ENCODE measurements at places on chromosomes 3 and 15.

GRCh38 chr3:170154569-170155143 is 26.9 kb downstream of the PHC3 start:
- ATAC-seq, result no peak

- no peak for ATAC-seq
These were observed 322.2 kb upstream of the SATB1 start for GRCh38 chr3:18747383-18747782.

GRCh38 chr3:126474498-126475412 is 936 bp downstream of the ZXDC start:
- peak; percentile 1 for ATAC-seq

- no peak for ATAC-seq
These were observed 293.6 kb upstream of the MDFIC2 start for GRCh38 chr3:70606018-70606417.

GRCh38 chr3:5798809-5799208 is 611.3 kb downstream of the EDEM1 start:
- ATAC-seq, result no peak

- ATAC-seq, result no peak
These were observed 55.8 kb upstream of the OSTN start for GRCh38 chr3:191143224-191143623.

DNA sequence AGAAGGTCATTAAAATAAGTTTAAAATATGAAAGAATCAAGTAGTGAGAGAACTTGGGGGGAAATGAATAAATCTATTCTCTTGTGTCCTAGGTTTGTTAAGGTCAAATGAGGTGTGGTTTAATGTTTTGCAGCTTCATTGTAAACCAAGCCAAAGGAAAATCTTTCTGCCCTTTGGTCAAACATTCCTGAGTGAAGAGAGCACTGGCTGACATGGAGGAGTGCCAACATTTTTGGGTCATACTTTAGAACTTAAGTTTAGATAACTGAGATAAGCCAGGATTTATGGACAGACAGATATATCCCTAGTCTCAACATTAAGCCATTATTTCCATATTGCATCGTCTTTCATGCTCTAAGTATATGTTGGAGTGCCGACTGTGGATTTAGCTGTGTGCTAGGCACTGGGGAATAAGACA is 66.4 kb downstream of the PTPRG start:
- ATAC-seq, result no peak

DNA sequence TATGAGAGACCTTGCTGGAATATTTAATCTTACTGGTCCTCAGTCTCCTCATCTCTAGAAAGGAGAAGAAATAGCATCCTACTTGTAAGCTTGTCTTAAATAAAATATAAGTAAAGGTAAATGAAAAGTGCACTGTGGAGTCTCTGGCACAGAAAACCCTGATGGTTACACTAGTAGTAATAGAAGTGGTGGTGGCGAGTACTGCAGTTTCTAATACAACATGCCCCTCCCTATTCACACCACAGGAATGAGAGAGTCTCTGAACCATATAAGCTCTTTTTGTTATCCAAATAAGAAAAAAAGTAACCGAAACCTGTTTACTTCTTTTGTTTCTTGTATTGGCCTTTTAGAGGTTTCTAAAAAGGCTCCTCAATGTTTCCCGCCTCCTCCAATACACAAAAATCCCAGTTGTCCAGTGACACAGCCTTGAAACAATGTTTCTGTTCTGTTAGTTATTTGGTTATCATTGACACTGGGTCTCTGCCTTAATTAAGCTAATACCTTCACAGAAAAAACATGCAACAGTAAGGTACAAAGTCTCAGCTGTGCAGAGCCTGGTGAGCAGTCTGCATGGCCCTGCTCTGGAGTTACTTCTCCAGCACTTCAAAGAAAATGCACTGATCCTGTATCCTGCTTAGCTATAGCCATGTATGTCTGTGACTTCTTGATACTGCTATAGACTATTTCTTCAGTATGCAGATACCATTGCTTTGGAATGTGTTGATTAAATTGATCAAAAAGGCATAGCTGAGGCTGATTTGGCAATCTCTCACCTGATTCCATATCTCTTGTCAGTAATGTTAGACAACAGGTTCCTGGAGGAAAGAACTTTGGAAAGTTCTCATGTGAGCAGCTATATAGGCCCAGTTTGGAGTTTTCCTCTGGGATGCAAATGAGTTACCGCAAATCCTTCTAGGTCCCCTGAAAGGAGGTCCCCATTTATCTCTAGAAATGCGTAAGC is 315.6 kb upstream of the IL12A start:
- no peak for ATAC-seq

DNA sequence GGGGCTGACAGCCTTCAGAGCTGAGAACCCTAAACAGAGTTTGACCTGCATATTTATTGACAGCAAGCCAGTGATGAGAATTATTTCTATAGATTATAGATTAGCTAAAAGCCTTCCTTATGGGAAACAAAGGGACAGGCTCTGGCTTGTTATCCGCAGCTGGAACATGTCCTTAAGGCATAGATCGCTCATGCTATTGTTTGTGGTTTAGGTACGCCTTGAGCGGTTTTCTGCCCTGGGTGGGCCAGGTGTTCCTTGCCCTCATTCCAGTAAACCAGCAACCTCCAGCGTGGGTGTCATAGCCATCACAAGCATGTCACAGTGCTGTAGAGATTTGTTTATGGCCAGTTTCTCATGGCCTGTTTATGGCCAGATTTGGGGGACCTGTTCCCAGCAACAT is 10.2 kb upstream of the FAH start:
- ATAC-seq, result no peak

GRCh38 chr3:128727996-128728395 is 2.0 kb downstream of the RAB7A start:
- no peak for ATAC-seq

GRCh38 chr15:39785139-39785538 is 2.5 kb upstream of the FSIP1 start:
- ATAC-seq, result no peak

DNA sequence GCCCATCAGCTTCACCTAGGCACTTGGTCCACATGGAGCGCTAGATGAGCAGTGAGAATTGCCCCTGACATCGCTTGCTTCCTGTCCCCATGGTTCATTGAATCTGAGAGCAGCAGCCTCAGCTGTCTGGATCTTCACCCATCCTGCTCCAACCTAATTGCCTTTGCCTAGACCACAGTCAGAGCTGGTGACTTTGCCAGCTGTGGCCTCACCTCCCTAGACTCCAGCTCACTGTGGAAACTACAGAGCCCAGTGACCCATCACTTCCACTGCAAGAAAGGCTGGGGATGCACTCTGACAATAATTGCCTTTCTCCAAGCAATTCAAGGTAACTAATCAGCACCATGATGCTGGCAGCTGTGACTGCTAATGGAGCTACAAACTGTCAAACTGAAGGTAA is 30.6 kb upstream of the SLC6A1 start:
- no peak for ATAC-seq

DNA sequence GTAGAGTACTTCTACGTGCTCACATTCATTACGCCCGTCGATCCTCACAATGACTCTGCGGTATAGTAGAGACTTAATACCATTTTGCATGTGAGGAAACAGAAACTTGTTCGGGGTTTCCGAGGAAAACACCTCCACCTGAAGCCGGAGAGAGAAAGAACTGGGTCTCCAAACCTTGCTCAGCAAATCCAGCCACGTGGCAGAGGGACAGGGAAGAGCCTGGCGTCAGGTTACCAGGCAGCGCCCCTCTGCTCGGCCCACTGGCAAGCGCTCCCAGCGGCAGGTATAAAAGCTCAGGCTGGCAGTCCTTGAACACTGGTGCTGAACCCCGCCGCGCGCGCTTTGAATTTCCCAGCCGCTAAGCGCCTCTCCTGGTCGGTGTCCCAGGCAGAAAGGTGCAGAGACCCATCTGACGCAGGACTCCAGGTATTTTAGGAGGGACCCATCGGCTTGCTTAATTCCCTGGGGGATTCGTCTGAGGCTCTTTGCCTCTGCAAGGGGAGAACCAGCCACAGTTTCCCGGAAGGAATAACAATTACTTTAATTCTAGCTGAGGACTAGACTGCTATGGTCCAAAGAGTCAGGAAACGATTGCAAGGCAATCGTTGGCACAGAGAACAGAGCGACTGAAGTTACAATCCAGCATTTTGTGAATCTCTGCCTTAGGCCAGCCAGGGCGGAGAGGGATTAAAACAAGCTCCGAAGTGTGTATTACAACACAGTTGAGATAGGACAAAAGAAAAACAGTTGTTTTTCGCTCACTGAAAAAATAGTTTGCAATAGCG is at the start of gene C2CD4A:
Gene C2CD4A, plus strand, starts transcription at position 315 of the 785 bp plus-strand sequence. CDS start 637 bp downstream, outside the sequence.
- ATAC-seq, result peak; percentile 66

GRCh38 chr15:101209285-101209845 is 42.5 kb downstream of the CHSY1 start:
- no peak for ATAC-seq

DNA sequence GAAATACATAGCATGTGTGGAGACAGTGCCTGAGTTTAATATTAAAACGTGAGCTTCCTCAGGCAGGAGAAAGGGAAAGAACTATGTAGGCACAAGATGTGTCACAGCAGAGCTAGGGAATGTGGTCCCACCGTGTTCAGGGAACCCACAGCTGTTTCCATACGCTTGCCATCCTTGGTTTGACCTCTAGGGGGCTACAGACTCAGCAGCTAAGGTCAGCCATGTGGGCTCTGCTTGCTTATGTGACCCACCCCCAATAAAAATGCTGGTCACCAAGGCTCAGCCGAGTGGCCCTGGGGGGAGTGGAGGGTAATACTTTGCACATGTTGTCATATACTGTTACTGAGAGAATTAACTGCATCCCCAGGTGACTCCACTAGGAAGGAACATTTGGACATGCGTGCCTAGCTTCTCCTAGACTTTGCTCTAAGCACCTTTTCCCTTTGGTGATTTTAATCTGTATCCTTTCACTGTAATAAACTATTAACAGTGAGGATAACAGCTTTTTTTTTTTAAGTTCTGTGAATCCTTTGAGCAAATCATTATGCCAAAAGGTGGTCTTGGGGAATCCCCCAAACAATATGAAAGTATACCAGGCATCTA is 3.3 kb downstream of the TUBGCP5 start:
- ATAC-seq, result no peak

GRCh38 chr3:56055546-56055945 is 412.7 kb downstream of the ERC2 start:
- no peak for ATAC-seq

- ATAC-seq, result peak; percentile 77
These were observed 27.2 kb downstream of the AKAP13 start for GRCh38 chr15:85407421-85408269.

GRCh38 chr3:19972054-19972453 is 25.2 kb downstream of the RAB5A start:
- no peak for ATAC-seq

DNA sequence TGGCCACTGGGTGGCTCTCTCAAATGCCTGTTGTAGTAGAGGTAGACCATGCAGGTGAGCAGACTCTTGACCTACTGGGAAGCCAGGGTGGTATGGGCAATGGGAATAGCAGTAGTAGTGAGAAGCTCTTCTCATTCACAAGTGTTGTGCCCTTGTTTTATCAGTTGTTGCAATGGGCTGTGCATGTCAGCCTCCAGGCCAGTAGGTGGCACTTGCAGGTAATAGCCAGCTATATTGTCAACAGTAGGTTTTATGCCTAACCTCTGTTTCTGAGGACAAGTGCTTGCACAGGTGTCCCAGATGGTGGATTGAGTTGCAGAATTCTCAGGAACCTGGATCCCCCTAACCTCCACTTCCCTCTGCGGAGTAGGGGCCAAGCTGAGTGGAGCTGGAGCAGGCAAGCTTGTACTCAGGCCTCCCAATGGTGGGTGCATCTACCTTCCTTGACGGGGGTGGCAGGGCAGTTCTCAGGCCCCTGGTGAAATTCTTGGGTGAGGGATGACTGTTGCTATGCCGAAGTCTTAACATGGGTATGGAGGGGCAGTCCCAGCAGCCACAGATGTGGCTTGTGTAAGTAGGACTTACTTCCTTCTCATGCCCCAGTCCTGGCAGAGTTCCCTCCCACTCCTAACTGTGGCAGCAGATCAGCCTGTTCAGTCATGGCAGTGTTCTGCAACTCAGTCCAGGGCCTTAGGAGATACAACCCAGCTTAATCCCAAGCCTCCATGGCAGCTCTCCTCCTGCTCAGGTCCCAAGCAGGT is 104.3 kb downstream of the NEO1 start:
- peak; percentile 89 for ATAC-seq

- no peak for ATAC-seq
These were observed 18.7 kb upstream of the BCL2A1 start for GRCh38 chr15:79989682-79990081.

- ATAC-seq, result peak; percentile 12
These were observed 60.0 kb downstream of the STT3B start for GRCh38 chr3:31592764-31593163.

All from activated T-helper 17 cell treated with anti-CD3 and anti-CD28 coated beads, Interleukin-2, amount 50 U/mL, for 72 hours (primary cell).